ENCODE measurements at places on chromosomes 16 and 17. TPM values are rescaled to one million over a fixed set of nuclear protein-coding genes. Genes with fewer than 3 reads are reported as not detected.

The STH gene
- total RNA-seq = not detected

The FBXO39 gene
- total RNA-seq = 0.09 TPM

The ZDHHC1 gene
- total RNA-seq = 5.7 TPM

The GP1BA gene
- not detected for total RNA-seq

The LGALS9B gene
- not detected for total RNA-seq

The DNASE1 gene
- total RNA-seq = 23.3 TPM

The SLC46A1 gene
- 4.0 TPM for total RNA-seq

The FOXC2 gene
- 0.17 TPM for total RNA-seq

The ZNF597 gene
- 1.3 TPM for total RNA-seq

The CD300LB gene
- total RNA-seq = not detected

The PRAC1 gene
- total RNA-seq = not detected

The CBX8 gene
- 5.6 TPM for total RNA-seq

The HLF gene
- 0.09 TPM for total RNA-seq

The C17orf78 gene
- total RNA-seq = not detected

The SP2 gene
- total RNA-seq = 0.32 TPM

The BAHCC1 gene
- total RNA-seq = 5.1 TPM

The AGRP gene
- not detected for total RNA-seq

The PLEKHH3 gene
- 10.1 TPM for total RNA-seq

The PDIA2 gene
- under 0.01 TPM for total RNA-seq

The KRTAP4-3 gene
- total RNA-seq = not detected

The PIRT gene
- not detected for total RNA-seq

The GPR142 gene
- not detected for total RNA-seq

The ZNF652 gene
- total RNA-seq = 8.9 TPM

The HIGD1B gene
- not detected for total RNA-seq

The NOXO1 gene
- total RNA-seq = 0.16 TPM

The CCL7 gene
- not detected for total RNA-seq

The FN3K gene
- 6.6 TPM for total RNA-seq

The USP6 gene
- total RNA-seq = under 0.01 TPM

The COPZ2 gene
- 102 TPM for total RNA-seq

The RECQL5 gene
- 23.8 TPM for total RNA-seq

The GALR2 gene
- not detected for total RNA-seq

The CDRT4 gene
- total RNA-seq = 1.5 TPM

The CES1 gene
- total RNA-seq = 0.60 TPM

The WFIKKN1 gene
- total RNA-seq = 0.09 TPM

The UTS2R gene
- total RNA-seq = not detected

The TNS4 gene
- not detected for total RNA-seq

The FNDC8 gene
- total RNA-seq = not detected

The SLC13A5 gene
- not detected for total RNA-seq

The SLC38A8 gene
- total RNA-seq = not detected

The KIF19 gene
- total RNA-seq = not detected

The MFAP4 gene
- 47.1 TPM for total RNA-seq

The ASB16 gene
- total RNA-seq = not detected

The DYNLL2 gene
- total RNA-seq = 17.7 TPM

The TEPSIN gene
- 8.2 TPM for total RNA-seq

The TNK1 gene
- 0.09 TPM for total RNA-seq

The SLFN12L gene
- 0.16 TPM for total RNA-seq

The OTOA gene
- under 0.01 TPM for total RNA-seq

The MYH13 gene
- total RNA-seq = not detected

The ADGRG3 gene
- not detected for total RNA-seq

The EVI2A gene
- 2.4 TPM for total RNA-seq

The CRYM gene
- total RNA-seq = 1.3 TPM

The TPSD1 gene
- total RNA-seq = not detected

The MYCBPAP gene
- total RNA-seq = 2.6 TPM

The MYO15A gene
- 2.7 TPM for total RNA-seq

The CPHXL2 gene
- not detected for total RNA-seq

The ADAMTS18 gene
- under 0.01 TPM for total RNA-seq

The RASD1 gene
- total RNA-seq = 0.79 TPM

The CBX1 gene
- total RNA-seq = 35.9 TPM
